ENCODE measurements at places on chromosomes 4 and X.

DNA sequence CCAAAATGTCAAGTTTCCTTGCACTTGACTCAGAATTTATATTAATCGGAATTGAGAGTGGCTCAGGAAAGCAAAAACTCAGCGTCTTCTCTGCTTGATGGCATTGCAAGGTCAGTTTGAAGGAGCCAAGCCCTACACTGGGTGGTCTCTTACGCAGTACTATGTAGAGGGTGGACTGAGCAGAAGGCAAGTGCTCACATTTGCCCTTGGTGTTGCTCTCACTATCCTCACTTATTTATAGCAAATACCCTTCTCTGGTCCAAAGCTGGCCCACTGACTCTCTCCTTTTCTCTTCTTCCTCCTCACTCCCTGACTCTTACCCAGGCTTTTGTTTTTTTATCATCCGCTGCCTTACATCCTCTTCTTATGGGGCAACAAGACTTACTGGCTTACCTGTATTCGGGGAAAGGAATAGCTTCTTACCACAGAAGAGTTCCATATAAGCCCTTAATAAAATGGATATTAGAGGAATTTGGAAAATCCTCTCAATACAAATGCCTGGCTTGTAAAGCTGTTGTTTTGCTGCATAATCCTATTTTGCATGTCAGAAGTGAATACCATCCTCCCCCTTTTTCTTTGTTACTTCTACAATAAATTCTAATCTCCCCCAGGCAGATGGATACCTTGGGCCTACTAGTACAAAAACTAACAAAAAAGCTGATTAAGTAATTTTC is 24.8 kb upstream of the GATB start:
- no peak for DNase-seq

GRCh38 chr4:48347282-48347921 is 6.1 kb downstream of the SLAIN2 start:
- DNase-seq = no peak

DNA sequence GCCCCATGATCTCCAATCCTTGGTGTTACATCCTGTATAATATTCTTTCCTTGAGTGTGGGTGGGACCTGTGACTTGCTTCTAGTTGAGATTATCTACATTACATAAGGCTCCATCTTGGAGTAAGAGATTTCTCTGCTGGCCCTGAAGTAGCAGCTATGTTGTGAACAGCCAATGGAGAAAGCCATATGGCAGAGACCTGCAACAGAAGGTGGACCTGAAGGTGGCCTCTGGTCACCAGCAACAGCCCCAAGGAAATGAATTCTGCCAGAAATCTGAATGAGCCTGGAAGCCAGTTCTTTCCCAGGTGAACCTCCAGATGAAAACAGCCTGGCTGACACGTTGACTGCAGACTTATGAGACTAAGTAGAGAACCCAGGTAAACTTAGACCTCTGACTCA is 2.3 kb upstream of the INTS6L start:
- no peak for DNase-seq

GRCh38 chr4:74659576-74660411 is 134.5 kb downstream of the BTC start:
- no peak for DNase-seq

GRCh38 chr4:42320822-42321388 is 76.4 kb upstream of the SHISA3 start:
- DNase-seq = no peak
